Activated naive CD8-positive, alpha-beta T cell treated with anti-CD3 and anti-CD28 coated beads, Interleukin-2, amount 50 U/mL, for 16 hours (primary cell): ENCODE measurements at places on chromosomes 5 and 9.

DNA sequence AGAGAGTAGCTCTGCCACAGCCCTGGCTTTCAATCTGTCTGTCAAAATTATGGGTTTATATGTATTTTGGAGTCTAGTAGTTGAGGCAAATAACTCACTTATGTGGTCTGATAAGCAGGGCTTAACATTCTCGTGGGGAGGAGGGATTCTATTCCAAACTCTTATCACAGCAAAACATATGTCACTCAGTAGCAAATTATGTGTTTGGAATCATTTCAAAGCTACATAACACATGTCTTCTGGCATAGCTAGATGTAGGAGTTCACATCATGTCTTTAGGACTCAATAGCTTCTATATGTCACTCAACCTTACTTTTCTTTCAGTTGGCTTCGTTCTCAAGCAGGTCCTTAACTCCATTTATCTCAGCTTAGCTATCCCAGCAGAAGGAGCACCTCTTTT lies 144.5 kb upstream of the SEMA6A start:
- no peak for DNase-seq

- no peak for DNase-seq
These were observed 3.8 kb downstream of the PDCD1LG2 start for GRCh38 chr9:5513966-5514616.

- DNase-seq = no peak
These were observed 187.7 kb downstream of the ZSWIM6 start for GRCh38 chr5:61519728-61520277.

GRCh38 chr9:127803507-127804352 lies 1.0 kb downstream of the FPGS start:
- no peak for DNase-seq

DNA sequence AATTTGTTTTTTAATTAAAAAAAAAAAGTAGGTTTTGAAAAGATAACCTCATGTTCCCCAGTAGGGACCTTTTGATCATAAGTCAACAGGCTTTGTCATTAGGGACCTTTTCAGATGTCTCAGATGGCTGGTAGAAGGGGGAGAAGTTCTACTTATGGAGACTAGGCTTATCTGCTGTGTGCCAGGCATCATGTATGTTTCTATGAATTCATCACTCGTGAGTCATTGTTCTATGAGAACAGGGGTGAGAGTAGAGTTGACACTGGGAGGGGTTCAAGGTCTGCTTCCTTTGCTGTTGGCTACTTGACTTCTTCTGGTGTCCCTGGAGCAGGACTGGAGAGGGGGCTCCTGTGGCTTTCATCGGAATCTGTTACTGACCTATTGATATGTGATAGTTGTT lies 138.8 kb downstream of the KDM4C start:
- no peak for DNase-seq

DNA sequence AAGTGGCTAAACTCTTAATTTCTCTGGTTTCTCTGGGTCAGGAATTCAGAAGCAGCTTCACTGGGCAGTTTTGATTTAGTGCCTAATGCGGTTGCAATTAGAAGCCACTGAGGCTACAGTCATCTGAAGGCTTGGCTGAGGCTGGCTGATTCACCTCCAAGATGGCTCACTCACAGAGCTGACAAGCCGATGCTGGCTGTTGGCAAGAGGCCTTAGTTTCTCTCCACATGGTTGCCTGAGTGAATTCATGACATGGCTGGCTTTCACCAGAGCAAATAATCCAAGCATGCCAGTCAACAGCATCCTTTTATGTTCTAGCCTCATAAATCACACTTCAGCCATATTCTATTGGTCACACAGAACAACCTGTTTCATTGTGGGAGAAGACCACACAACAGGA lies 2.8 kb upstream of the CDK7 start:
- DNase-seq = no peak

DNA sequence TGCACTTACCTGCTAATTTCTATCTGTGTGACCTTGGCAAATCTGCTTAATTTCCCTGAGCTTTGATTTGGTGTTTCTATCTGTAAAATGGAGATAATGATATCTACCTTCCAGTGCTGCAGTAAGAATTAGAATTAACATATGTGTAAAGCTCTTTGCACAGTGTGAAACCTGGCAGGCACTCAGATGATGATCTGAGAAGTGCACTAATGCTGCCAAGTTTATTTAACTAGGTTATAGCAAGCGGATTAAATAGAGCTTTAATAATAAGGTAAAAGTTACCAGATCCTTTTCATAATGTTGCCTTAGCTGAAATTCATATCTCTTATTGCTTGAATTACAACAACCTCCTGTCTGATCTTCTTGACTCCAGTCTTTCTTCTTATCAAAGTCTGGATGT lies 315.3 kb upstream of the CD180 start:
- no peak for DNase-seq

DNA sequence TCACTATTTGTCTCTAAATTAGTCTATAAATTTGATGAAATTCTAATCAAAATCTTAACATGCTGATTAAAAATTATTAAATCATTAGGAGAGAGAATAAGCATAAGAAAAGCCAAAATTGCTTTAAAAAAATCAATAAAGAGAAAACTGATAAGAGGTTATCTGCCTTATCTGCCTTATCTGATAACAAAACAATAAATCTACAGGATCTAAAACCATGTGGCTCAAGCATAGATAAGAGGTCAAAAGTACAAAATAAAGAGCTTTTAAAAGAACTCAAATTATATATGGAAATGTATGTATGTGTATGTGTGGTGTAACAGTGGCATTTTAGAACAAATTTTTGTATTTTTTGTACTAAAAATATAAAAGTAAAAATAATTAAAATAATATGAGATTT lies 18.6 kb downstream of the TRIM14 start:
- no peak for DNase-seq

- DNase-seq = no peak
These were observed 813 bp upstream of the AGTPBP1 start for GRCh38 chr9:85742597-85742936.

- no peak for DNase-seq
These were observed 401.2 kb upstream of the RORB start for GRCh38 chr9:74095925-74096324.

DNA sequence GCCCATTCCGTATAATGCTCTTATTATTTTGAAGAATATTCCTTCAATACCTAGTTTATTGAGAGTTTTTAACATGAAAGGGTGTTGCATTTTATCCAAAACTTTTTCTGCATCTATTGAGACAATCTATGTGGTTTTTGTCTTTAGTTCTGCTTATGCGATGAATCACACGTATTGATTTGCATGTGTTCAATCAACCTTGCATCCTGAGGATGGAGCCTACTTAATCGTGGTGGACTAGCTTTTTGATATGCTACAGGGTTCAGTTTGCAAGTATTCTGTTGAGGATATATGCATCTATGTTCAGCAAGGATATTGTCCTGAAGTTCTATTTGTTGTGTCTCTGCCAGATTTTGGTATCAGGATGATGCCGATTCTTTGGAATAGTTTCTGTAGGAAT lies 1070.3 kb upstream of the CDH18 start:
- no peak for DNase-seq

GRCh38 chr9:36249189-36249588 lies 9.1 kb downstream of the GNE start:
- DNase-seq = no peak

DNA sequence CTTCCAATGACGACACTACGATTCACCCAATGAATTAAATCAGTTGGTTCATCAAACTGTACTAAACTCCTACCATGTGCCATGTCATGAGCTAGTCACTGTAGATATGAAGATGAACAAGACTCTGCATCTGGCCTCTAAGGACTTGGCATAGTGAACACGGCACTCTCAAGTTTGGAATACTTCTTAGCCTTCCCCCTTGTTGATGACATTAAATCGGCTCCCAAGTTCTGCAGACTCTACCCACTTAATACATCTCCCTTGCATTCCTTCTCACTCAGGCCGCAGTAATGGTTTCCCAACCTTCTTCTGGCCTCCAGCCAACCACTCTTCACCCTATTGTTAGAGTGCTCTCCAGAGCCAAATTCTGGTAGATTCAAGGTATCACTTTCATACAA lies 184.7 kb downstream of the MAPKAP1 start:
- DNase-seq = no peak
